ENCODE measurements at places on chromosomes 12 and 14.
A peak's percentile ranks its signal among the peaks of the same experiment; 100 is the strongest.

DNA sequence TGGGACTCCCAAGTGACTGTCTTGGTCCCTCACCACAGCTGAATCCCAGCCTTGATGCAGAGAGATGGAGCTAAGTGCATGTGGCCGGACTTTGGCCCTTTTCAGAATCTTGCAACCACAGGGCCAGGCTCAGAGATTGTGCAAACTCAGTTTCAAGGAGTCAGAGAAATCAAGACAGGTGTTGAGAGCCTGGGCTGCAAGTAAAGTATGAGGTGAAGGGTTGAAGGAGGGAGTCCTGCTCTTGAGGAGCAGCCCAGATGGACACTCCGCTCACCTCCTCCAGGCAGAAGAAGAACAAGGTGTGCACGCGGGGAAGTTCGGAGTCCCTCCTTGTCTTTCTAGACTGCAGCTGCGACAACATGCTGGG is 6.3 kb upstream of the BMP4 start:
- DNase-seq = no peak

DNA sequence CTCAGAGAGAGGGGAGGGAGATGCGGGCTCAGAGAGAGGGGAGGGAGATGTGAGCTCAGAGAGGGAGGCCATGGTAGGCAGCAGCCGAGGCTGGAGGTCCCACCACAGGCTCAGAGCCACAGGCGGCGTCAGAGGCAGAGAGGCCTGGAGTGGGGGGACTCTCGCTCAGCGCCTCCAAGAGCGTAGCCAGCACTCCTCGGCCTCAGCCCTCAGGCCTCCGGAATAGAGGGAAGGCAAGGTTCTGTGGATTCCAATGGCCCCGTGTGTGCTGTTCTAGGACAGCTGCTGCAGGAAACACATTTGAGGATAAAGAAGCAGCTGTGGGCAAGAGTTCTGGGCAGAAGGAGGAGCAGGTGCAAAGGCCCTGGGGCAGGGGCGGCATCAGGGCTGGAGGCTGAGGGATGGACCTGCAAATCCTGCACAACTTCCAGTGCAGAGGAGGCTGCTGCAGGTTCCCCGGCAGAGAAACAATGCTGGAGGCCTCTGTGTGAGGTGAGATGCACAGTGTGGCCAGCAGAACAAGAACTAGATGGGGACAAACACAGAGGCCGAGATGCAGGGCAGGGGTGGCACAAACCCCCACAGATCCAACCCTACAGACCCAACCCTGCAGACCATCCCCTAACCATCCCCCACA is 59.1 kb upstream of the GALNT9 start:
- no peak for DNase-seq

DNA sequence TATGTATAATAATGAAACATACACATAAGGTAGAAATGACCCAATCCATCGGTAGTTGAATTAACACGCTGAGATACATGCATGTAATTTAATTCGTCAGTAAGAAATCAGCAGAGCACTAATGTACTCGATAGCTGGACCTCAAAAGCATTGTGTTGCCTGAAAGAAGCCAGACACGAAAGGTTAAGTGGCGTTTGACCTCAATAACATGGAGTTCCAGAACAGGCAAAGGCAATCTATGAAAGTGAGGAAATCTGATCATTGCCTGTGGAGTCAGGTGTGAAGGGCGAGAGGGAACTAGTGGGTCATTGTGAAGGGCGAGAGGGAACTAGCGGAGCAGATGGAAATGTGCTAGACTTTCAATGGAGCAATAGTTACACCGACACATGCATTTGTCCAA is 970.4 kb upstream of the TMEM132C start:
- no peak for DNase-seq

- no peak for DNase-seq
Measured at GRCh38 chr12:64284256-64284655, 62.2 kb upstream of the KICS2 start.

DNA sequence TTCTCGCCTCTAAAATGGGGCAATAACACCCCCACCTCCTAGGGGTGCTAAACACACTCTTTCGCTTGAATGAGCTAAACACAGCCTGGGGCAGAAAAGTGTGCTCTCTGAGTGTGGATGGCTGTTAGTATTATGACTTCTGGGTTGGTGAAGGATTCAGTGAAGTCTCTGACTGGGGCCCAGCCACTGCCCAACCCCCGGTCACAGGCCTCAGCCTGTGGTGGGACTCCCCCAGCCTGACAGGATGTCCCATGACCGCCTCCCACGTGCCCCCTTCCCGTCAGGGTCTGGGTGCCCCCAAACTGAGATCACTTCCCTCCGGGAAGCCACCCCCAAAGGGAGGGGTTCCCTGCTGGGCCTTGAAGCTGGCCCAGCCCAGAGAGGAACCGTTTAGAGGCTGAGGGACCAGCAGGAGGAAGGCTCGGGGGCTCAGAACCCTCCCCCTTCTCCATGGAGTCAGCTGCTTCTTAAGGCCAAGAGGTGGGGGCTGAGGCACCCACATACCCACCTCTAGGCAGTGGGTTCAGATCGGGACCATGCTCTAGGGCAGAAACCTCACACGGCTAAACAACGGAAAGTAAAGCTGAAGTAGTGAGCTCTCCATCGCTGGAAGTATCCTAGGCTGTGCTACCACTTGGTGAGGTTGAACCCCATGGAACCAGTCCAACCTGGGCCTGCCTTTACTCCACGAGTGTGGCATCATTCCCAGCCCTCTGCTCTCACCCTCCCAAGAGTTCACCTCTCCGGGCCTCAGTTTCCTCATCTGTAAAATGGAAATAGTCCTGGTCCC is 13.8 kb downstream of the DTX1 start:
- DNase-seq = no peak

DNA sequence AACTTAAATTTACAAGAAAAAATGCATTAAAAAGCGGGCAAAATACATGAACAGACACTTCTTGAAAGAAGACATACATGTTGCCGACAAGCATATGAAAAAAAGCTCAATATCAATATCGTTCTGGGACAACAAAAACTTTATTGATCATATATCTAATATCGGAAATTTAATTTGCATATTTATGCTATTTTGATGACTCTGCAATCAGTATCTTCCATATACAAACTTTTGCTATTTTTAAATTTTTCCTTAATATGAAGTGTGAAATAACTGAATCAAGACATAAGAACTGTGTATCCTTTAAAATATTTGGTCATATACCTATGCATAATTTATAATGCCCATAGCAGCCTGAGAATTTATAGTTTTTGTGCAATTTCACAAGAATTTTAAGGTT is 224.6 kb downstream of the ALX1 start:
- no peak for DNase-seq

- DNase-seq = no peak
Measured at GRCh38 chr14:96126783-96127271, 77.8 kb upstream of the BDKRB2 start.

- DNase-seq = no peak
Measured at GRCh38 chr14:36070031-36070719, 106.3 kb downstream of the PTCSC3 start.

- no peak for DNase-seq
Measured at GRCh38 chr12:46515829-46516228, 143.3 kb upstream of the SLC38A2 start.

GRCh38 chr14:85175556-85175955 is 354.4 kb upstream of the FLRT2 start:
- DNase-seq = no peak

DNA sequence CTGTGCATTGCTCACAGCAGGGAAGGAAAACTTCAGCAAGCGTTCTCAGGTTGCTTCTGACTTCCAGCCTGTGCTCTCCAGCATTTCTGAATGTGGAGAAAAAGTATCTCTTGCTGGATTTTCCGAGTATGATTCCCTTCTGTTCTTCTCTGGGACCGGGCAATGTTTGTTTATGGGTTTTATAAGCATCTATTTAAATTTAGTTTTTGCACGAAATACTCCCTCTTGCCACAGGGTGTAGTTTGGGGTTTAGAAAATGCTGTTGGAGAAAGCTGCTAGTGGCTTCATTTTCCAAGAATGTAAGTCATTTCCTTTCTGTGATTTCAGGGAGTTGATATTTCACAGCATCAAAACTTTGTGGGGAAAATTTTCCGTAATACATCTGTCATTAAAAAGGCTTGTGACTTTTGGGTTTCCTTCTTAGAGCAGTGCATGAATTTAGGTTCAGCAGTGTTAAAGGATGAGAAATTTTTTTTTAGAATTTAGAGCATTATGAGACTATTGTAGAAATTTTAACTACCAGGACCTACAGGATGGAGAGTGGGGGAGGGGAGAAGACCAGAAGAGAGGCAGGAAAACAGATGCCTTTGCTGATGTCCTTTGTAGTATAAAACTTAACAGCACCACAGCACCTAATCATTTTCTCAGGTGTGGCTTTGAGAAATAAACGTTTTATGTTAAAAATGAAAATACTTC is 1.5 kb downstream of the FRMD6 start:
- no peak for DNase-seq

DNA sequence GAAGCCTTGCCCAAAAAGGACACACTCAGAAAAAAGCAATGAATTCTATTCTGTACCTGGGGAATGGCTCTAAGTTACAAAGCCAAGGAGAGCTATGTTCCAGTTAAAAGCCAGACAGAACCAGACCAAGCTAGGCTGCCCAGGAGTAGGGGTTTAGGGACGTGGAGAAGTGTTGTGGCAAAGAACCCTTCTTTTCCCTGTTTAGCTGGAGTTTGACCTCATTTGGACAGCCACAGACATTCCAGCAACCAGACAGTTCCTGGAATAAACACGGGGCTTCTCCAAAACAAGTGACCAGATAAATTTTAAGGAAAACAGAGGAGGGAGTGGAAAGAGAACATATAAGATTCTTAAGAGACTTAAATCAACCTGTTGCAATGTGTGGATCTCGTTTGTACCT is 62.3 kb downstream of the GCH1 start:
- DNase-seq = no peak

GRCh38 chr12:42396473-42397259 is 70.7 kb downstream of the PPHLN1 start:
- no peak for DNase-seq

GRCh38 chr14:73825551-73826188 is 26.0 kb upstream of the PTGR2 start:
- peak; percentile 43 for DNase-seq

GRCh38 chr12:24894879-24895278 is 54.0 kb downstream of the BCAT1 start:
- DNase-seq = no peak

DNA sequence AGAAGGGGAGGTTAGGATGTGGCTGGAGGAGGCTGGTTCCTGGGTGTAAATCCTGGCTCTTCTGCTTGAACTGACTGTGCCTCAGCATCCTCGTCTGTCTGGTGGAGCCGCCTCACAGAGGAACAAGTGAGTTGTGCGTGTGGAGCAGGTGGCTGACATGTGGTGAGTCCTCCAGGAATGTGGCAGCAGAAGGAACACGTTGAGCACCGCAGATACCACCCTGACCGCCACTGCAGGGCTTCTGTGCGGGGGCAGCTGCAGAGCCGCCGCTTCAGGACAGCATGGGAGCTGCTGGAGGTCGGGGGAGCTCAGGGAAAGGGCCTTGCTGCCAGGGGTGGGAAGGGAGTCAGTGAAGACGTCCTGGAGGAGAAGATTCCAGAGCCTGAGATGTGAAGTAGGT is 48.9 kb downstream of the TRAF3 start:
- no peak for DNase-seq

DNA sequence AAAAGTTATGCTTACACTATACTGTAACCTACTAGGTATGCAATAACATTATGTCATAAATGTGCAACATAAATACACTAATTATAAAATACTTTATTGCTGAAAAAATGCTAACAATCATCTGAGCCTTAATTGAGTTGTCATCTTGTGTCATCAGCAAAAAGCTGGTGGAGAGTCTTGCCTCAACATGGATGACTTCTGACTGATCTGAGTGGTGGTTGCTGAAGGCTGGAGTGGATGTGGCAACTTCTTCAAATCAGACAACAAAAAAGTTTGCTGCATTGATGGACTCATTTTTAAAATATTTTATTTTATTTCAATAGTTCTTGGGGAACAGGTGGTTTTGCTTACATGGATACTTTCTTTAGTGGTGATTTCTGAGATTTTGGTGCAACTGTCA is 93.9 kb upstream of the AMN1 start:
- DNase-seq = no peak

GRCh38 chr12:117365049-117365616 is 3.7 kb upstream of the NOS1 start:
- DNase-seq = no peak

DNA sequence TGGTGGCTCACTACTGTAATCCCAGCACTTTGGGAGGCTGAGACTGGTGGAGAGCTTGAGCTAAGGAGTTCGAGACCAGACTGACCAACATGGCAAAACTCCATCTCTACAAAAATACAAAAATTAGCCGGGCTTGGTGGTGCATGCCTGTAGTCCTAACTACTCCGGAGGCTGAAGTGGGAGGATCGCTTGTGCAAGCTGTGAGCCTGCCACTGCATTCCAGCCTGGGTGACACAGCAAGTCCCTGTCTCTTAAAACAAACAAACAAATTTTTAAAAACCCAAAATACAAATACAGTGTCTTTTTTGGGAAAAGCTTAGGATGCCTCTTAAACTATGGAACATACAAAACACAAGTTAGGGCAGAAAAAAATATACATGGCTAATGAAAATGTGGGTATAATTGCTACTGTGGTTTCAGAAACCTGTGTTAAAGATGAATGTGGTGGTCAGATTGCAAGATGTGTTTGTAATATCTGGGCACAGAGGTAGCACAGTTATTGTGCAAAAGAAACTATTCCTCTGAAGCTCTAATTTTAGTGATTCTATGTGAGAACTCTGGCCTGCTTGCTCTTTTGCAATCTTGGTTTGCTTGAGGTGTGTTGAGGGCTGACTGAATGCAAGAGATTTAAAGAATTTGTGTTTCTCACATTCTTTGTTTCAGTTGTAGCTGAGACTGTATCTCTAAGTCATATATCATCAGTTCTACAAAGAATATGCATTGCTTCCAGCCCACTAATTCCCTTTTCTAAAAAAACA is 3.9 kb upstream of the HSPA2 start:
- DNase-seq = no peak

DNA sequence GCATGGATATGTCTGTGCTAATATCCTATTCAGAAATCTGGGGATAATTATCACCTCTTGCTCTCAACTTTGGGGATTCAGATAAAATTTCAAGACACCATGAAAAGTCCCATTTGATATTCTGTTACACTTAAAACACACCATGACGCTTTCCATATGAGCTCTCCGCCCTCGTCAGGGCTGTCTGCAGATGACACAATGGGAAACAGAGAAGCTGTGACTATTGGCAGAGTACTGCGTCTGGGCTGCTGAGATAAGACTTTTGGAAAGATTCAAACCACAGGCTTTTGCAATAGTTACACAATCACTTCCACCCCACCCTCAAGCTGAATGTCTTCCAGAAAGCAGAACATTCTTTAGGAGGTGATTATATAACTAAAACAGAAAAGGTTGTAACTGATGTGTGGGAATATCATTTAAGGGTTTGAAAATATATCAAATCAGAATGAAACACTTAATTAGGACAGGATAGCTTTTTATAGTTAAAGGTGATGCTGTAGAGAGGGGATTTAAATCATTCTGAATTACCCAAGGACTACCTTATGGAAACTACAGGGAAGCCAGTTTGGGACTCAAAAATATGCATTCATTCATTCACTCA is 75.3 kb upstream of the TMPO start:
- DNase-seq = no peak

GRCh38 chr12:114847441-114848035 is 163.6 kb upstream of the TBX3 start:
- no peak for DNase-seq

GRCh38 chr12:12032260-12032791 is 38.4 kb upstream of the BCL2L14 start:
- no peak for DNase-seq

- no peak for DNase-seq
Measured at GRCh38 chr14:86788224-86788623, 1204.8 kb downstream of the GALC start.
